Fibroblast of pulmonary artery (primary cell): ENCODE measurements at places on chromosomes 4 and X.
A peak's percentile ranks its signal among the peaks of the same experiment; 100 is the strongest.

- peak; percentile 49 for DNase-seq
Observed at GRCh38 chr4:166277401-166277800, 404.4 kb downstream of the TLL1 start.

DNA sequence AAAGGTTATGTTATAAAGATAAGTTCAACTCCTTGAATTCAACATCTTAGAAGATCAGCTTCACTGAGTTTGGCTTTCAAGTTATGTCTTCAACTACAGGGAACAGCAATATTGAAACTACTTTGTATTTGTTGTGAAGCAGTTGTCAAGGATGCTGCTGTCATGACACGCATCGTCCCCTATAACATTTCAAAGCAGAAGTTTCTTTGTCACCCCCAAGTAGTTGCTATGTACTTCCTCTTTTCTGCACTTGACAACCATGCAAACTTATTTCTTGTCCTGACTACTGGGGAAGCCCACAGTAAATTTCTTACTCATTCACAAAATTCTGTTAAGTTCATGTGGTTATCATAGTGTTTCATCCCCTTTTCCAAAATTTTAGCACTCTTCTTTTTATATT lies 14.3 kb downstream of the ANTXR2 start:
- no peak for DNase-seq

DNA sequence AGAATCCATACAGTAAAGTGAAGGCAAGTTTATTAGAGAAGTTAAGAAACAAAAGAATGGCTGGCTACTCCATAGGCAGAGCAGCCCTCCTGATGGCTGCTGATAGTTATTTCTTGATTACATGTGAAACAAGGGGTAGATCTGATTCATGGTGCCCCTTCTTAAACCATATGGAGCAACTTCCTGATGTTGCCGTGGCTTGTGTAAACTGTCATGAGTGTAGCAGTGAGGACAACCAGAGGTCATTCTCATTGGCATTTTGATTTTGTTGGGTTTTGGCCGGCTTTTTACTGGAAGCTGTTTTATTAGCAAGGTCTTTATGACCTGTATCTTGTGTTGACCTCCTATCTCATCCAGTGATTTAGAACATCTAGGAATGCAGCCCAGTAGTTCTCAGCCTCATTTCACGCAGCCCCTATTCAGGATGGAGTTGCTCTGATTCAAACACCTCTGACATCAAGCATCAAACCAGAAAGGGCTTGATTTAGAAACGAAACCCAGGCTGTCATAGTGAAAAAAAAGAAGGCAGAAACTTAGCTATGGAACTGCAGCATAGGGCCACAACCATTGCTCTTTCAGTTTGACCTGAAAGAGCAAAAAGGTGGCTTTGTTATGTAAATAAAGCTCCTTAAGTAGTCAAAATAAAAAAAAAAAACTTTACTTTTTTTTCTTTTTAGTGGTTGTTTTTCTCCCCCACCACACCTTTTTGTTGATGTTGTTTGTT lies 37.8 kb downstream of the SPCS3 start:
- DNase-seq: no peak

GRCh38 chrX:1159548-1159947 lies 52.9 kb downstream of the CRLF2 start:
- no peak for DNase-seq

- no peak for DNase-seq
Observed at GRCh38 chr4:4225915-4226605, 669 bp downstream of the OTOP1 start.

DNA sequence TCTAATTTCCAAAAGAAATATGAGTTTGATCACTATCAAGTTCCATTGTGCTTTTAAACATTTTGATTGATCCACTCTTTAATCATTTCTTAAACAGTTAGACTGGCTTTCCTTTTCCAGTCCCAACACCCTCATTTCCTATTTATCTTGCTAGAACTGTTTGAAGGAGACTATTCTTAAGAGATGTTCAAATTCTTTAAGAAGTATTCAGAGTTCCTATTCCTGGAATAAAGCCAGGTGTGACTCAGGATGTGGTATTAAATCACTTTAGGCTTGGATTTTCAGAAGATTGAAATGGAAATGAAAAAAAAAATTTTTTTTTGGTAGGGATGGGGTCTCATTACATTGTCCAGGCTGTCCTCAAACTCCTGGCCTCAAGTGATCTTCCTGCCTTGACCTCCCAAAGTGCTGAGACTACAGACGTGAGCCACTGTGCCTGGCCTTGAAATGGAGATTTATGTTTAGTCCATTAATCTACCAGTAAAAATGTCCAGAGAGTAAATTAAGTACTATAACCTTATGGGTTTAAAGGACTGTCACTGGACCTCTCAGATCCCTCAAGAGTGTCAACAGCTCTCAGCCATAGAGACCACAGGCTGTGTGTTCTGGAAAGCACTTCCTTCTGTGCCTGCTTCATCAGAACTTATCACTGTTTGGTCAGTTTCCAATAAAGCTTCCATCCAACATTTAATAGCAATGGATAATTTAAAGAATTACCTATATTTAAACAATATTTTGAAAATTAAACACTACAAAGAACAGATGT lies 90.7 kb downstream of the CDS1 start:
- DNase-seq: peak; percentile 90

GRCh38 chrX:44072631-44073030 lies 99.4 kb upstream of the NDP start:
- no peak for DNase-seq

DNA sequence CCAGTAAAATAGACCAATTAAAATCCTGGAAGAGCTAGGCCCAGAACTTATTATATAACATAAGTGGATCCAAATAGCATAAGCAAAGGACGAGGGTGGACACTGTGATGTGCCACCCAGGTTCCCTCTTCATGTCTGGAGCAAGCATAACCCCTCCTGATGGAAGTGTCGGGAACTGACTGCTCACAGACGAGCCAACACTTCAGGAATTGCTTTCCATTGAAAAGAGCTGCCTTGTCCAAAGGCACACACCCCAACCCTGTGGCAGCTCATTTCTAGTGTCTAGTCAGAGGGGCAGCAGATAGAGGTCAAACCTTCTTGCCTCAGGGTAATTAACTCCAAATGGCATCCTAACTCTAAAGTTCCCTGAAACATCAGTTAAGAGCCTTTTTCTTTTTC lies 15.3 kb downstream of the DDIT4L start:
- no peak for DNase-seq

GRCh38 chr4:87268411-87268810 lies 48.0 kb upstream of the KLHL8 start:
- DNase-seq: no peak

DNA sequence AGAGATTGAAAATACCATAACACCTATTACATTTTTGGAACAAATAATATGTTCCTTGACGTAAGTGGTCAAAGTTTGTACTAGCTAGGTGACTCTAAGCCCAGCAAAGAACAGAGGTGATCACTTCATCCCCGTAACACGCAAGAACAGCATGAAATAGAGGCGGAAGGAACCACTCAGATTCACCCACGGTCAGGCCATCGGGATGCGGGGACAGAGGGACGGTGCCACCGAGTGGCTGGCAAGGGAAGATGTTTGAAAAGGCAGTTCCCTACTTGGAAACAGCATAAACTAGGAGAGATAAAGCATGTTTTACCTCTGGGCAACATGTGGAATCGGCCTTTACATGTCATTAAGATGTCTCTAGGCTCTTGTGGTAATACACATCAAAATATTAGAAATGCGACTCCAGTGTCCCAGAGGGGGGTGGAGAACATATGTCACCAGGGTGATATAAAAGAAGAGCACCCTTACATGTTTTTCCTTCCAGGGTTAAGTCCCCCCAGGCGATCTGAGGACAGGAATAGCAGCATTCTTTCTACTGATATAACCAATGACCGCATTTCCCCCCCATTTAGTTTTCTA lies 84.0 kb downstream of the PHKA2 start:
- peak; percentile 24 for DNase-seq

GRCh38 chrX:5683996-5684395 lies 544.7 kb downstream of the NLGN4X start:
- no peak for DNase-seq

GRCh38 chr4:112453321-112453720 lies 62.7 kb downstream of the NEUROG2 start:
- DNase-seq: no peak

- no peak for DNase-seq
Observed at GRCh38 chrX:119042040-119042439, 30.8 kb upstream of the CT47C1 start.

DNA sequence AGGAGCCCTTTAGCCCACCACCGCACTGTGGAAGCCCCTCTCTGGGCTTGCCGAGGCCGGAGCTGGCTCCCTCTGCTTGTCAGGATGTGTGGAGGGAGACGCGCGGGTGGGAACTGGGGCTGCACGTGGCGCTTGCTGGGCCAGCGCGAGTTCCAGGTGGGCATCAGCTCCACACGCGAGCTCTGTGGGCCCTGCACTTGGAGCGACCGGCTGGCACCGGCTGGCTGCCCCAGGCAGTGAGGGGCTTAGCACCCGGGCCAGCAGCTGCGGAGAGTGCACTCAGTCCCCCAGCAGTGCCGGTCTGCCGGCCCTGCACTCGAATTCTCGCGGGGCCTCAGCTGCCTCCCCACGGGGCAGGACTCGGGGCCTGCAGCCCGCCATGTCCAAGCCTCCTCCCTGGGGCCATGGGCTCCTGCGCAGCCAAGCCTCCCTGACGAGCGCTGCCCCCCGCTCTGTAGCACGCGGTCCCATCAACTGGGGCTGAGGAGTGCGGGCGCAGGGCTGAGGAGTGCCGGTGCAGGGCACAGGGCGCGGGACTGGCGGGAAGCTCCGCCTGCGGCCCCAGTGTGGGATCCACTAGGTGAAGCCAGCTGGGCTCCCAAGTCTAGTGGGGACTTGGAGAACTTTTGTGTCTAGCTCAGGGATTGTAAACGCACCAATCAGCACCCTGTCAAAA lies 93.6 kb downstream of the DTHD1 start:
- no peak for DNase-seq

- peak; percentile 87 for DNase-seq
Observed at GRCh38 chr4:37873386-37873785, 17.5 kb upstream of the TBC1D1 start.

DNA sequence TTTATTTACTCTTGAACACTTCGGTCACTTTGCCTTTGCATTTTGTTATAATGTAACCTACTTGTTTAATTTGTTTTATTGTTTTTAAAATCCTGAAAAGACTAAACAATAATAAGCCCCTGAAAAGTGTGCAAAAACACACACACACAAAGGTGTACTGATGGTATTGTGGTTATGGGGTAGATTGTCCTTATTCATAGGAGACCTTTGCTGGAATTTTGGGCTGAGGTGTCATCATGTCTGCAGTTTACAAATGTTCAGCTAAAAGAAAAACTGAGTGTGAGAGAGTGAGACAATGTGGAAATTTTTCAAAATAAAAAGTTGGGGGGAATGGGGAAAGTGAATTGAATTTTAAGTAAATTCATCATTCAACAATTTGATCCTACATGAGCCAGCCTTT lies 174.9 kb downstream of the QDPR start:
- no peak for DNase-seq

GRCh38 chr4:24853142-24853541 lies 57.8 kb downstream of the SOD3 start:
- peak; percentile 46 for DNase-seq

- peak; percentile 16 for DNase-seq
Observed at GRCh38 chr4:98803251-98803650, 125.7 kb downstream of the EIF4E start.

DNA sequence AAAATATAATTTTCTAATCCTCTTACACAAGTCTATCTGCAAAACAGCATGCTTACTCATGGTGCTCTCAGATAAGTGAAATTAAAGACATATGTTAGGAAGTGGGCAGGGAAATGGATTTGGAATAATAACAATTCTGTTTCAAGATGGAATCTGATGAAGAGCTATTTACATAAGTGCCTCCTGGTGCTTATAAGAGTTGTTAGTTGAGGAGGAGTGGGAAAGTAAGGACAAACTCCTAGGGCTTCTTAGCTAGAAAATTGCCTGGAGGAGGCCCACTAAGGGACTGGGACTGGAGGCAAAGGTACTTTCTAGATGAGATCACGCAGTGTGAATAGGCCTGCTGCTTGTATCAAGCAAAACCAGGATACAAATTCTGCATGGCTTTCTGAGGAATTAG lies 939.8 kb downstream of the GLUD2 start:
- peak; percentile 49 for DNase-seq

GRCh38 chrX:96183843-96184242 lies 500.8 kb upstream of the DIAPH2 start:
- peak; percentile 26 for DNase-seq

GRCh38 chrX:15985937-15986336 lies 131.3 kb upstream of the AP1S2 start:
- no peak for DNase-seq

GRCh38 chr4:118369231-118369630 lies 16.4 kb upstream of the PRSS12 start:
- no peak for DNase-seq

- DNase-seq: no peak
Observed at GRCh38 chrX:120419463-120419862, 49.6 kb downstream of the LAMP2 start.

DNA sequence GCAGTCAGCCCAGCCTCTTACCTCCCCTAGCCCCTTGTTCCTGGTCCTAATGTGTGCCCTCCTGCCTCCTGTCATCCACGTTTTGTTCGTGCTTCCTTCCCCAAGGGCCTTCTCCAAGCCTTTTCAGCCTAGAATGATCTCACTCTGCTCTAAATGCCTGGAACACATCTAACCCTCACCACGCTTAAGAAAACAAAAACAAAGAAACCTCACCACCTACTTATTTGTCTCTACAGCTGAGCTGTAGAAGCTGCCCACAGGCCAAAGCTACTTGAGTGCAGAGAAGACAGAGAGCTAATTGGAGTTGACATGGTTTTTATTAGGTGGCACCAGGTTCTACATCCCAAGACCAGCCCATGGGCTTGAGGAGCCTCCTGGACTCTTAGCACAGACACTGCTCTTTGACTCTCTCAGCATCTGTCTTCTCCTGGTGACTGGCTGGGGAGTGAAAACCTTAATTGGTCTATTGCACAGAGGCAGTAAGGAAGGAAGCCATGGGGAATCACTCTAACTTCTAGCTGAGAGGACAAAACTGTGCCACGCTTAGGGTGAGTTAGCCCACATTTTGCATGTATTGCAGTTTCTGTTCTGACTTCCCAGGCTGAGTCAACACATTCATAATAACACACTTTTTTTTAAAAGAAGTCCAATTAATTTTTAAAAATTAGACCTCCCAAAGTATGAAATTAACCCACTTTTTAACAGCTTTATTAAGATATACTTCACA lies 52.3 kb upstream of the PDK3 start:
- DNase-seq: no peak

GRCh38 chr4:83552083-83552482 lies 16.2 kb downstream of the GPAT3 start:
- peak; percentile 31 for DNase-seq

DNA sequence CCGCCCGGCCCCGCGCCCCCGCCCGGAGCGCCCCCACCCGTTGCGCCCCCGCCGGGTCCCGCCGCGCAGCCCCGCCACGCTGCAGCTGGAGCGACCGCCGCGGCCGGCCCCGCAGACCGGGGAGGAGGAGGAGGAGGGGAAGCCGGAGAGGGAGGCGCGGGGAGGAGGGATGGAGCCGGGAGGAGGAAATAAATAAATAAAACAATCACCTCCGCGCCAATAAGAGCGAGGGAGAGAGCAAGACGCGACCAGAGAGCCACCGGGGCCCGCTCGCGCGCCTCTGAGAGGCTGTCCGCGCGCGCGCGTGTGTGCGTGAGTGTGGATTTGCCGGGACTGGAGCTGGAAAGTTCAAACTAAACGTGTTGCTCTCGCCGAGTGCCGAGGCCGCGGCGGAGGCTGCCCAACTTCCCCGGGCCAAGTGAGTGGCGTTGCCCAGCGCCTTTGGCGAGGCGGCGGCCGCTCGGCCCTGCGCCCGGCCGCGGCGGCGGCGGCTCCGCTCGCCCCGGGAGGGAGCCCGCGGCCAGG lies 2184.4 kb upstream of the TENM3 start:
- DNase-seq: peak; percentile 28

GRCh38 chr4:56743550-56743949 lies 62.5 kb upstream of the HOPX start:
- no peak for DNase-seq

- no peak for DNase-seq
Observed at GRCh38 chr4:61128682-61129081, 71.4 kb upstream of the ADGRL3 start.
